ENCODE measurements at places on chromosomes 5 and 9.

- DNase-seq = no peak
Measured at GRCh38 chr9:2231101-2231500, 216.0 kb downstream of the SMARCA2 start.

DNA sequence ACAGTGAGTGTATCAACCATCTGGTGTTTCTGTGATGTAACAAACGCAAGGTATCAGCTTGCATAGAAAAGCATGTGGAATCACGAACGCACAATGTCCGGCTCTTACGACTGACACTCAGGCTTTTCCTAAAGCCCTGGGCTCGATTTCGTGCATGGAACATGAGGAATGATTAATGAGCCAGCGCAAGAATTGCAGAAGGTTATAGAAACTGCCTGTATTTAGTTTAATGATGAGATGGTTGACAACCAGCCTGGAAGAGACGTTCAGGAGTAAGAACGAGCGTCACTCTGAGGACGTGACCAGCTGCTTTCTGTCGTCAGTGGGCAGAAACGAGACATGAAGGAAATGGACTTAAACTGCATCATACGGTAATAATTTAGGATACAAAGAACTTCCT, 497.6 kb downstream of the IRX1 start:
- DNase-seq = no peak

GRCh38 chr9:110329639-110330230, 7.9 kb downstream of the TXNDC8 start:
- no peak for DNase-seq

- no peak for DNase-seq
Measured at GRCh38 chr5:79508354-79508753, 5.6 kb downstream of the HOMER1 start.

GRCh38 chr5:135324897-135325650, 74.0 kb downstream of the MACROH2A1 start:
- DNase-seq = peak; percentile 20

GRCh38 chr5:112958093-112959088, 18.2 kb upstream of the DCP2 start:
- no peak for DNase-seq

- no peak for DNase-seq
Measured at GRCh38 chr9:111095441-111095840, 57.2 kb upstream of the LPAR1 start.

DNA sequence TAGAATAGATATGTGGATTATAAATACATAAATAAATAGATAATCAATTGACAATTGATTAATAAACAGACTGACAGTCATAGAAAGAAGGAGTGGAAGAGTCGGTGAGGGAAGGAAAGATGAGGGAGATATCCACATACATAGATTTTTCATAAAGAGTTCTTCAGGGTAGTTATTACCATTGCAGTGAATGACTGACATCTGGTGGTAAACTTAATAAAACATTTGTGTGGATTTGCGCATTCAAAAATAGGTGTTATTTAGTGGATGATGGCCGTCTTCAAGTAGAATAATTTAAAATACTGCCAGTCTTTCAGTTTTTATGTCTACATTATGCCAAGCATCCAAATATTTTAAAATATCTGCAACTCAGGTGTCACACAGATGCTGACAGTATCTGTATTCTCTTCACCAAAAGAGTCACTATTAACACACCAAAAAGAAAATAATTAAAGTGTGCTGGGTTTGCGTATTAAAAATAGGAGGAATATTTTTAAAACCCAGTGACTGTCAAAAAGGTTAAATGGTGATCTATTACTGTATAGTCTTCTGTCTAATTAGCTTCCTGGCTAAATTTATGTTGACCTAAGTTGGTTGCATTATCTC, 78.8 kb downstream of the GIN1 start:
- DNase-seq = no peak

GRCh38 chr5:138709202-138709601, 44.0 kb upstream of the CTNNA1 start:
- no peak for DNase-seq

- DNase-seq = no peak
Measured at GRCh38 chr9:70586476-70586875, 172.0 kb upstream of the KLF9 start.

- no peak for DNase-seq
Measured at GRCh38 chr5:33563983-33564908, 123.5 kb downstream of the TARS1 start.

DNA sequence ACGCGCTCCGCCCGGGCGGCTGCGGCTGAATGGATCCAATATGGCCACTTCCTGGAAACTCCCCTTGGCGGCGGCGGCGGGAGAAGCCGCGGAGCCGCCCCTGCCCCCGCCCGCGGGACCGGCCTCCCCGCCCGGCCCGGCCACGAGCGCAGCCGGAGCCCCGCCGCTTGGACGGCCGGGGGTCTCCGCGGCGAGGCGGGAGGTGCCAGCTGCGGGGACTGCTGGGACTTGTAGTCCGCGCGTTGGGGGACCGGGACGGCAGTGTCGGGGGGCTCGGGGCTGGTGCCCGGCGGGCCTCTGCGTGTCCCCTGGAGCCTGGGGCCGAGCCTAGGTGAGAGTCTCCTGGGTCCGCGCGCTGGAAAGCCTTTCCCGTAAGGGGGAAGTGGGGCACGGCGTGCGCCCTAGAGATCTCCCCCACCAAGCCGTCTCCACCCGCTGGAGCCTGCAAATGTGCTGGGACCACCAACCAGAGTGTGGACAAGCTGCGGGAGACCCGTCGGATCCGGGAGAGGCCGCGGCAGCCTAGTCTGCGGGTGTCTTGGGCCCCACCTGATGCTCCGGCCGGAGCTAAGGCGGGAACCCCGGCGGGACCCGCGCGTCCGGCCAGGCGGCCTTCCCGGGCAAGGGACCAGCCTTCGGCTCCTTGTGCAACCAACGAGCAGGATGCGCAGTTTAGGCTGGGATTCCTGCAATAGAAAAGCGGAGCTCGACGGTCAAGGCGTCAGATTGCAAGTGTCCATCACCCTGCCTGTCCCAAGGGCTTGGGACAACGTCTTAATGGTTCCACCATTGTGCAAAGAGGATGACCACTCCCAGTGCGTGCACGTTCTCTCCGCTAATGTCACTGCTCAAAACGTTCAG, at the start of gene SEPTIN8:
TSS of gene SEPTIN8 (minus strand) at position 31 of the 861 bp plus-strand sequence. CDS start 102 bp downstream, outside the sequence.
- peak; percentile 57 for DNase-seq

- no peak for DNase-seq
Measured at GRCh38 chr9:20040991-20041696, 252.3 kb upstream of the SLC24A2 start.

DNA sequence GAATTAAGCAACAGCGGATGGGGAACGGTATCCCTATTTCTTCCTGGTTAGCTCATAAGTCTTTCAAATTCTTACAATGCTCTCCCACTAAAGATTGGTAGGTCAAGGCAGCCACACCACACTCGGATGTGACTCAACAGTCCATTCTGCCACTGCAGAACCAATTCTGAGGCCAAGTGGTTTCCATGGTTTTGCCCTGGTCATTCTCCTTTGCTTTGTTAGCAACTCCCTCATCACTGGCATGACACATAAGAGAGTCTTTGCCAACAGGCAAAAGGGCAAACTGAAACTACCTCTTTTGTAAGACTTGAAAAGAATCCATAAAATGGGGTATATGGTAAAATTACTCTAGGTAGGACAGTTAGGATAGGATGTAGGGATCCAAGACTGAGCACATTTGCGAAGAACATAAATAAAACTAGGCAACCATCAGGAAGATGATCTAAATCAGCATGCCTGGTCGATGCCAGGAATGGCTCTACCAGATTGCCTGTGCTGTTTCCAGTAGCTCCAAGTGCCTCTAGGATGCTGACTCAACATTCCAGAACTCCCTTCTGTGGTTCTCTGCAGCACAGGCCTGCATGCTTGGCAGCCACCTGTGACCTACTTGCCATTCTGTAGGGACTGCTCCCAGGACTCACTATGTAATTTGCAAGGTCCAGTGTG, 105.4 kb downstream of the DCP2 start:
- DNase-seq = no peak

DNA sequence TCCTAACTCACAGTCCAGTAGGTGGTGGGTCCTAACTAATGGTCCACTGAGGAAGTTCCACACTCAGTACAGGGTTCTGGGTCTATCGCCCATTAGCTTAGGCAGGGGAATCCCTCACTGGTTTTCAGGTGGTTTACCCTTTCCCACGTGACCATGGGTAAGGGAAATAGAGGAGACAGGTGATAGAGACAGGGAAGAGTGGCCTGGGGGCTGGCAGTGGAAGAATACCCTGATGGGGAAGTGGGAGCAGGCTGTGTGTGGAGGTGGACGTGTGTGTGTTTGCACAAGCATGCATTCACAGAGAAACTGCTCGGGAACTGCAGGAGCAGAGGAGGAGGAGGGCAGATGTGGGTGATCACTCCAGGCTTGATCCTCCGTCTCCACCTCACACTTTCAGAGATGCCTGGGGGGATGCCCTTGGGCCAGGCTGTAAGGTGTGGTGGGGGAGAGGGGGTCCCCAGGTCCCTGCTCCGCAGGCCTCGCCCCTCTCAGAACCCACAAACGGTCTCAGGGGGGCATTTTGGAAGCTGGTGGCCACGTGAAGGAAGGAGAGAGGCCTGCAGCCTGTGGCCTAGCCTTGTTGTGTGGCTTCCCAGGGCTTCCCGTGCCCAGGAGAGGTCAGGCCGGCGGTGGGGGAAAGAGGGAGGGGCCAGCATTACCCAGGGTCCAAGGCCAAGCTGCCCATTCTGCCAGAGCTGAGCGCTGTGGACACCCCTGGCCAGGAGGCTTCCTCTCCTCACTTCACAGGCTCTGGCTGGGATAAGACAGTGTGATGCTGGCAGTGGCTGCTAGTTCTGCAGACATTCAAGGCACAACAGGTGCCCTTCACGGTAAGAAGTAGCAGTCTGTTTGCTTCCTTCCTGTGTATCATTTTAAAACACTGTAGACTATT, 80.0 kb downstream of the OTULIN start:
- DNase-seq = no peak

GRCh38 chr9:115671963-115672305, 481.7 kb upstream of the PAPPA start:
- DNase-seq = no peak

DNA sequence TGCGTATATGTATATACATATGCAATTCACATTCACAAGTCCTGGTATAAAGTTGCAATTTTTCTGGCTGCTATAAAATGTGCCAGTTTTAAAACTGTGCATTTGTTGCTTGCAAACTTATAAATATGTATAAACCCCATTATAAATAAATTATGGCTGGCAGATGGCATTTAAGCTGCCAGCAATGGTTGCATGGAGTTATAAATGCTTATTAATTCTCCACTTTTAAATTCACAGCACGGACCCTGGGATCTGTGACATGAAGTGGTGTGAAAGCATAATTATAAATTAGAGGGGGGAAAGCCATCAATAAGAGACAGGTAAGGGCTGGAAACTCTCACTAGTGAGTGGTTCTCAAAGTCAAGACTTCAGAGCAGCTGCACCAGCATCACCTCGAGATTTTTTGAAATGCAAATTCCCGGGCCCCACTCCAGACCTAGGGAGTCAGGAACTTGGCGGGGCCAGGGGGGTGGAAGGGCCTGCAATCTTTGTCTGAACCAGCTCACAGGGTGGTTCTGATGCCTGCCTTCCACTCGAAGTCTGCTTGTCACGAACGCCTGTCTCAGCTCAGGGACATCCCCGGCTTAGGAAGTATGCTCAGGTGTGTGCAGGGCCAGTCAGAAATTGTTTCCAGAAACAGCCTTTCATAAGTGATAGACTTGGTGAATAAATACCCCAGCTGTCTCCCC, 16.9 kb downstream of the S1PR3 start:
- no peak for DNase-seq

DNA sequence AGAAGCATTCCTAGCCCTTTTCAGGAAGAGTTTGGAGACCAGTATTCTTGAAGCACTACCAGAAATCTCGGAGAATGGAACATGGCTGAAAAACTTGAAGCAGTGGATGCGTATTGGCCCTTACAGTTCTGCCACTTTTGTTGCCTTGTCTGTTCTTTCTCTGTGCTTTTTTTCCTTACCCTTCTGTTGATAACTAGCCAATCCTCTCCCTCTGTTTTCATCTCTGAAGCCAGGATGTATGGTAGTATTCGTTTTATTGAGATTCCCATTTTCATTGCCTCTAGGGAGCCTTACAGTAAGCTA, 564 bp upstream of the CCNH start:
- DNase-seq = no peak

DNA sequence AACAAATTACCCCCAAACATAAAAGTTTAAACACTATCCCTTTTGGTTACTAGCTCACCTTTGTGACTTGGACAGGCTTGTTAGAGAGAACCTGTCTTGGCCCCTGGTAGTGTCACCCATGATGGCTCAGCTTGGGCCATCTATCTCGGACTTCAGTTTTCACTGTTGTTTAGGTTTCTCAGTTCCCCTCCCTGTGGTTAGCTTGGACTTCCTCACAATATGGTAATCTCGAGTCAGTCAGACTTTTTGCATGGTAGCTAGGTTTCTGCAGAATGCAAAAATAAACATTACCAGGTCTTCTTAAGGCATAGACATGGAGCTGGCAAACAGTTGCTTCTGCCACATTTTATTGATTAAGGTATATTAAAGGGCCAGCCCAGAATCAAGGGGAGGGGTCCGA, 324.3 kb upstream of the RORB start:
- no peak for DNase-seq

DNA sequence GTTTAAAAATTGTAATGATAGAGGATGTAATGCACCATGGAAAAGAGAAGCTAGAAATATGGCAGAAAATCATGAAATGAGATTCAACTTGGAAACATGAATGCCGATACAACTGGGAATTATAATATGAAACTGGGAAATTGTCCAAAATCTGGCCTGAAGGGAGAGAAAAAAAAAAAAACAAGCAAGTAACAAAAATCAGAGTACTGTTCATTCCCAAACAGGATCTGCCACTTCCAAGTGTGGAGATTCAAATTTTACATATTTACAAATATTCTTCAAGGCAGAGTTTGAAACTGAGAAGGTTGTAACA, 56.6 kb upstream of the MOCS2 start:
- DNase-seq = no peak

- DNase-seq = no peak
Measured at GRCh38 chr5:115573133-115573532, 28.6 kb upstream of the FEM1C start.

- DNase-seq = no peak
Measured at GRCh38 chr9:99466104-99466503, 244.0 kb downstream of the SEC61B start.

DNA sequence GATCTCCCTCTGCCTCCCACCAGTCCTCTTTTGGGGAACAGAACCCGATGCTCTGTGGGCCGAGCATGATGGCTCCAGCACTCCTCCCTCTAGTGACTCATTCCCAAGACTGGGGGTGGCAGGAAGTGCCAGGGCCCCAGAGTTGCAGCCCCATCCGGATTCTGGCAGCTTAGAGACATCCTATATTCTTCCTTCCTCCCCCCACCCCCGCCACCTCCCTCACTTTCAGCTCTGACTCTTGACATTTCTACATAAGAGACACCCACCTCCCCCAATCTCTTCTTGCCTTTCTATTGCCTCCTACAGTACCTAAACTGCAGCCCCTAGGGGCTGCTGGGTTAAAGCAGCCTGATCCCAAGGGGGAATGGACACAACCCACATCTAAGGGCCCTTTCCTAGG, 47.1 kb upstream of the MATR3 start:
- DNase-seq = peak; percentile 73
